ENCODE measurements at places on chromosomes 7 and 10.

- no peak for DNase-seq
Observed at GRCh38 chr7:43648473-43649406, 65.8 kb downstream of the STK17A start.

GRCh38 chr7:33179519-33179918, 50.2 kb downstream of the BBS9 start:
- no peak for DNase-seq

- no peak for DNase-seq
Observed at GRCh38 chr7:19519443-19520021, 189.3 kb downstream of the POLR1F start.

- DNase-seq: no peak
Observed at GRCh38 chr10:126561921-126562680, 108.4 kb downstream of the C10orf90 start.

- DNase-seq: no peak
Observed at GRCh38 chr10:92822964-92823363, 25.4 kb upstream of the EXOC6 start.

DNA sequence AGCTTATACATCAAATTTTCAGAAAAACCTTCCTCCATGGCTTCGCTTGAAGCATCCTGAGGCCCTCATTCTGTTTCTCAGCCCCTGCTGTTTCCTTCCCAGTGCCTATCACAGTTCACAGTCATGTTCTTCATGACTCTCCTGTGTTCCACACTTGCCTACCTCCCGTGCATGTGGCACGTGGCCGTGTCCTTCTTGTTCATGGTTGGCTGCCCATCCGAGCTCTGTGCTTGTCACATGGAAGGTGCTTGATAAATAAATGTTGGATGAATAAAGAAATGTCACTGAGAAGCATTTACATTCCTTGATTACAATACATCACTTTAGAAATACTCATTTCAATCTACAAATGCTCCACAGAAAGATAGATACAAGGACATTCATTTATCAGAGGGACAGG, 23.7 kb upstream of the EGFR start:
- DNase-seq: no peak

GRCh38 chr7:117212969-117213877, 109.6 kb downstream of the WNT2 start:
- no peak for DNase-seq

- DNase-seq: no peak
Observed at GRCh38 chr7:2843711-2844152, 376 bp downstream of the GNA12 start.

GRCh38 chr10:31867646-31868045, 61.0 kb downstream of the ARHGAP12 start:
- no peak for DNase-seq

DNA sequence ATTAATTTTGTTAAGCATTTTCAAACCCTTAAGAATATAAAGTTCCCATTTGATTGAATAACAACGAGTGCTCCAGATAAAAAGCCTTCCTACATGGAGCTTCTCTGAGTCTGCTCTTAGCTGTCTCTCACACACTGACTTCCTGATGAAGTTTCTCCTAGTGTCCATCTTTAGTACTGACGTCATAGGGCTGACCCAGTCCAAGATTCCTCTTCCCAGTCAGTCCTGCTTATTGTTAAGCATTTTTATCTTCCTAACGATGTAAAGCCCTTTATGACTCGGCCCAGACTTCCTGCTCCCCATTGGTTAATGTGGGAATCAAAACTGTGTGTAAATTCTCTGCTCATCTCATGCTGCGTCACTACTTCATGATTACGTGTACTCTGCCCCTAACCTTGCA, 398.8 kb downstream of the TFEC start:
- DNase-seq: no peak

- no peak for DNase-seq
Observed at GRCh38 chr7:16299853-16300252, 121.5 kb downstream of the CRPPA start.

DNA sequence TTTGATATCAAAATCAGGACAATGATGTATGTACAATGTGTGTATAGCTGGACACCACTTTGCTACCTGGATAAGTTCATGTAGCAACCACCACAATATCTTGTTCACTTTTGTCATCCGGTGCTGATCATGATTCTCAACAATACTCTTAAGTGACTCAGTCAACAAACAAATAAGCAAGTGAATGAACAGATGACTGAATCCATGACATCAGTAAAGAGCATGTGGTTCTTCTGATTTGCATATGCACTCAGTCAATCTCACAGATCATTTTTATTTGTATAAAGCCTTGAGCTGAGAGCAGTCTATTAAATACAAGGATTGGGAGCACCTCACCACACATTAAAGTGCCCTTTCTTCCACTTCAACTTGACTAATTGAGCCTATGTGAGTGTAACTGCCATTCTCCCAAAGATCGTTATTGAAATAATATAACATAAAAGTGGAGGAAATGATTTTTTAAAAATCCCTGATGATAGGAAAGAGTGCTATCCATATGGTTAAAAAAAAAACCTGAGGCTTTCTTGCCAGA, 69.5 kb downstream of the NPSR1 start:
- DNase-seq: no peak

DNA sequence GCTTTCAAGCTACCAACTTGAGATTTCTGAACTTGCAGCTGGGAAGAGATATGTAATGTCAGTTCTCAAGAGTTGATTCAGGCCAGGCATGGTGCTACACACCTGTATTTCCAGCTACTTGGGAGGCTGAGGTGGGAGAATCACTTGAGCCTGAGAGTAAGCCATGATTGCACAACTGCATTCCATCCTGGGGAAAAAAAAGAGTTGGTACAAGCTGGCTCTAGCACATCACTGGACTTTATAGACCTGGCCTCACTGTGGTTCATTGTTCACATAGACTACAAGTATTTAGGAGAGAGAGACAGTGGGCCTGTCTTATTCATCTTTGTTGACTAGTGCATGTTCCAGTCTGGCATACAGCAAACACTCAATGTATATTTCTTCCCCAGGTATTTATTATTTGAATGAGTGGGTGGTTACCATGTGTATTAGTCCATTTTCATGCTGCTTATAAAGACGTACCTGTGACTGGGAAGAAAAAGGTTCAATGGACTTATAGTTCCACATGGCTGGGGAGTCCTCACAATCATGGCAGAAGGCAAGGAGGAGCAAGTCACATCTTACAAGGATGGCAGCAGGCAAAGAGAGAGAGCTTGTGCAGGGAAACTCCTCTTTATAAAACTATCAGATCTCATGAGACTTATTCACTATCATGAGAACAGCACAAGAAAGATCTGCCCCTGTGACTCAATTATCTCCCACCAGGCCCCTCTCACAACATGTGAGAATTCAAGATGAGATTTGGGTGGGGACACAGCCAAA, 176.5 kb downstream of the PFKFB3 start:
- no peak for DNase-seq

- no peak for DNase-seq
Observed at GRCh38 chr10:95253007-95253406, 37.8 kb downstream of the PDLIM1 start.

DNA sequence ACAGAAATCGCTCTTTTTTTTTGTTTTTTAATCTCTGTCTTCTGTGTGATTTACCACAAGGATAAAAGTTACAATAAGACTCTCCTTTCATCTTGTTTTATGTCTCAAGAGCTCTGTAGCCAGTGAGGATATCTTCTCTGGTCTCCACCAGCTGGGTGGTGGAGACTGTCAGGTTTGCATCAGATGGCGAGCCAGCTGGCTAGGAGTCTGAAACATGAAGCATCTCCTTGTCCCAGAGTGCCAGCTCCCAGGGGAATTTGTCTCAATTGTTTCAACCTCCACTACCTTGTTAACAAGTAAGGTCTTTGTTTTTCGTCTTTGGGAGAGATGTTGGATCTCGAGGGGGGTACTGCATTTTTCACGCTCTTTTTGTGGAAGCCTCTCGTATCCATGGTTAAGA, 47.3 kb downstream of the FRMPD2 start:
- no peak for DNase-seq

DNA sequence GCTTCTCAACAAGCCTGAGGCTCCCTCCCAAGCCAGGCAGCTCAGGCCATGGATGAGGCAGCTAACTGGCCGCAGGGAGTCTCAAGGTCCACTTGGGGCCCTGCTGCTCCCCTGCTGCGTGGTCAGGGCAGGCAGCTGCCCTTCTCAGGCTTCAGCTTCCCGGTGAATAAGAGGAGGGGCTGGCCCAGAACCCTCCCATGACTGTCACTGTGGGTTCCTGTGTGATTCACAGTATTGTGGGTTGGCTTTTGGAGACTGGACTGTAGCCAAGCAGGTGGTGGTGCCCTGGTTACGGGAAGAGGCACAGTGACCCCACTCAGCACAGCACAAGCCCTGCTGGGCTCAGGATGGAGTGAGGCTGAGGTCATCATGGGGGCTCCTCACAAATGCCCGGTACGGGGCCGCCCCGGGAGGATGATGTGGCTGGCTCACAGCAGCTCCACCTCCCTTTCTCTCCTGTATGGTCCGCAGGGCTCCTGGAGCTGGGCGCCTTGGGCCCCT, 189.8 kb downstream of the HECW1 start:
- DNase-seq: no peak

GRCh38 chr7:112122798-112123197, 83.4 kb downstream of the DOCK4 start:
- DNase-seq: no peak

GRCh38 chr10:117339578-117339977, 35.7 kb downstream of the PDZD8 start:
- DNase-seq: no peak

DNA sequence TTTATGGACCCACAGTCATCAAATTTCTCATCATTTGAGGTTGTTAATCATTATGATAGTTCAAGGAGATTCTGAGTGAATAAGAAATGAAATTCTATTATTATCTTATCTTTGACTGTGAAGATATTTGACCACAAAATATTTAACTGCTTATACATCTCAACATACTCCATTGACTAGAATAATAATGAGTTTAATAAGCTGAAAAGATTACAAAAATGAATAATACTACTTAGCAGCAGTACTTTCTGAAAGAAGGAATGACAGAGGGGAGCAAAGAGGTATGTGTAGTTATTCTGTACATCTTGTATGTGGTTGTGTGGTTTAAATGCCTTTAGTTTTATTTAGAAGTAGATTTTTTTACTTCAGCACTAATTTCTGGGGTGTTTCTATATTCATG, 214.2 kb downstream of the PRKG1 start:
- DNase-seq: no peak

- DNase-seq: no peak
Observed at GRCh38 chr7:144606261-144606660, 202.8 kb upstream of the NOBOX start.

GRCh38 chr7:155693826-155694225, 49.4 kb downstream of the RBM33 start:
- DNase-seq: no peak

DNA sequence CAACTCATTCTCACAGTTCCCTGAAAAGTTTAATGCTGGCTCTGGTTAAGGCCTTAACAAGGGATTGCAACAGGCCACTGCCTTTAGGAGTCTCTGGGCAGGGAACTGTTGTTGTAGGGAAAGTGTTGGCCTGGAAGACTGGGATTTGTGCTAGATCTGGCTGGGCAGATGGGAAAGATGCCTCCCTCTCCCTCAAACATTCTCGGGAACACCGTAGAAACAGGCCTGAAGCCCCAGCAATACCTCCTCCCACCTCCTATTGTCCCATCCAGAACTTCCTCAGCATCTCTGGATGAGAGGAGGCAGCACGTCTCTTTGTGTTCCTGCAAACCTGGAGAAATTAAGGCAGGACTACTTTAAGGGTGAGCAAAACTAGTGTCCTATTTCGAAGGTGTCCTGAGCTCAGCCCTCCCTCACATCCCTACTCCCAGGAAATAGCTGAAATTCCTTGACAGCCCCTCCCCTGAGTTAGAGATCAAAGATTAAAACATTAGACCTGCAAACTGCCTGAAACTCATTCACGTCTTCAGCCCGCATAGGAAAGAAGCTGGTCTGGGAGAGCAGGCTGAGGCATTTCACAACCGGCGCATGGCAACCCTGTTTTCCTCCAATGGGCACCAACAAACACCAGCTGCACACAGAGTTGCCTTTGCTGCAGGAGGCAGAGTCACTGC, 10.9 kb upstream of the MAP3K8 start:
- no peak for DNase-seq

GRCh38 chr7:54841772-54842697, 83.0 kb upstream of the SEC61G start:
- no peak for DNase-seq

DNA sequence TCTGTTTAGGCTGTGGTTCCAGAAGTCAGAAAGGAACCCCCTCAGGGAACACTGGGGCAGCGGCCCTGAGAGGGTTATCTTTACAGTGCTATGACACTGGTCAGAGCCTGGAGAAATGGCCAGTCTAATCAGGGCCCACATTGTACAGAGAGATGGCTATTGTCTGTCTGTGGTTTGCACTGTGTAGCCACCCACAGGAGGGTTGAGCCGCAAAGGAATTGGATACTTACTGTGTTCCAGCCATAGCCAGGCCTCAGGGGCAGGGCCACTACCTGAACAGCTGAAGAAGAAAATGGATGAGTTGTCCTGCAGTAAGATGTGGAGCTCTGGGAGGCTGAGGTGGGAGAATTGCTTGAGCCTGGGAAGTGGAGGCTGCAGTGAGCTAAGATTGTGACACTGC, 47.5 kb upstream of the PODXL start:
- no peak for DNase-seq

DNA sequence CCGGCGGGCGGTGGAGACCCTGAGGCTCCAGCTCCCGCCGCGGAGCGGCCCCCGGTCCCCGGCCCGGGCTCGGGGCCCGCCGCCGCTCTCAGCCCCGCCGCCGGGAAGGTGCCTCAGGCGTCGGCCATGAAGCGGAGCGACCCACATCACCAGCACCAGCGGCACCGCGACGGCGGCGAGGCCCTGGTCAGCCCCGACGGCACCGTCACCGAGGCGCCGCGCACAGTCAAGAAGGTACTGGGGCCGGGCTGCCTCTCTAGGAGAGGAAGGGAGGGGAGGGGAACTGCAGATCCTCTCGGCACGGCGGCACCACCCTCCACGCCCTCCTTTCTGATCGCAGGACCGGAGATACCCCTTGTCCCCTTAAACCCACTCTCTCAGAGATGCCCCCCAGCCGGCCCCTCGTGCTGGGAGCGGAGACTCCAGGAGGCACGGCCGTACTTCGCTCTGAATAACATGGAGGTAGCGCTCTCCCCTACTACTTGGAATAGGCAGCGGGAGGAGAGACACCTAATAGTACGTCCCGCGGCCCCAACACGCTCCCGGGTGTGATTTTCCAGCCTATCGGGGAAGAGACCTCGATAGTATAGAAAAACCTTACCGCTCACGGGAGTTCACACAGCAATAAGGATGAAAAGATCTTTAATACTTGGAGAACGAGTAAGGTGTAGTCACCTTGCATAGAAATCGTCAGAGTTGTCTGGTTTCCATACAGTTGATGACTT, 538 bp downstream of the AHCYL2 start:
- peak; percentile 12 for DNase-seq

All from stimulated activated CD4-positive, alpha-beta T cell treated with anti-CD3 and anti-CD28 coated beads, Interleukin-1b, Interleukin-23, amount 100 ng/mL, for 1 hour (primary cell).